ENCODE measurements at places on chromosomes 11 and 22.

DNA sequence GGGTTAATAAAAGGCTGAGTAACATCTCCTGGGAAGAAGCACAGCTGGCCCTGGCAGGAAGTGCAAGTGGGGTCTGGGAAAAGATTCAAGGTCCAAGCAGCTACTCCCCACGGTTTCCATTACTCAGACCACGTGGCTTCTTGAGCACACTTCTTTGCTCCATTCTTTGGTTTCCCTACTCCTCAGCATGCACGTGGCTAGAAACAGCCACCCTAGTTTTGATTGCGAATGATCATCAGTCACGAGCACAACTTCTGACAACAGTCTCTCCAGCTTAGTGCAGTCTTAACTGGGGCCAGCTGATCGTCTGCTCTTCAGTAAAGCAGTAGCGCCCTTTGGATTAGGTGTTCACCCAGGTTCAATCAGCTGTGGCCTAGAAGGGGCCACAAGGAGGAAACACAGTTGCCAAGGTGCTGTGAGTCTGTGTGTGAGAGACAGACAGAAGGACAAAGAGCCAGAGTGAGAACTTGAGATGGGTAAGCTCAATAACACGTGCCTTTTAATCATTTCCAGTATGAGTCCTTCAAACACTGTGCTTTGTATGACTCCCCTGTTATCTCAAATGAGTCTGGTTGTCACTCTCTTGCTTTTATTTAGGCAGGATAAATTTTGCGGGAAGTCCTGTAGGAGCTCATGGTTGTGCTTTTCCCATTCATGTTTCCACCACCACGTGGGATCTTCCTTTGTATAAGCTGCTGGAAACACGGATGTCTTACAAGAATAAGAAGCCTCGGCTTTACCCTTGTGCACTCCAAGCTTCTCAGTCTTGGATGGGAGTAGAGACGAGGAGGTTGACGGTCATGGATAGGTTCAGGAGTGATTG is 901 bp upstream of the PARVA start:
- DNase-seq: no peak

GRCh38 chr11:112417339-112417738 is 156.7 kb upstream of the PLET1 start:
- no peak for DNase-seq

- DNase-seq: no peak
Measured at GRCh38 chr22:47010211-47010610, 247.8 kb downstream of the TBC1D22A start.

DNA sequence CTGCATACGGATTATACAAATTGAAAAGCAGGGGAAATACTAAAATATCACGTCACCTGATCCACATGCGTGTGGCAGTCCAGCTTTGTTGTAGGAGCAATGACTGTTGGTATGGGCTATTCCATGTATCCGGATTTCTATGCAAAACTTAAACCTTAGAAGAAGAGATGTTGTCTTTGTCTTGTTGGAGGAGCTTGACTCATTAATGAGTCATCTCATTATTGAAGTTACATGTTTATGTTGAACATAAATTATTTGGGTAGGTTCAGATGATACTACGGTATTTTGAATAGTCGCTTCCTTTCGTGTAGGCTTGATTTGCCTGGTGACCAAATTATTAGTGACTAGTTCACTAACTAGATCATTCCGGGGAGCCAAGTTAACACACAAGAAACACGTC is 806 bp upstream of the SAAL1 start:
- no peak for DNase-seq

- DNase-seq: no peak
Measured at GRCh38 chr11:75212411-75212810, 28.2 kb upstream of the TPBGL start.

DNA sequence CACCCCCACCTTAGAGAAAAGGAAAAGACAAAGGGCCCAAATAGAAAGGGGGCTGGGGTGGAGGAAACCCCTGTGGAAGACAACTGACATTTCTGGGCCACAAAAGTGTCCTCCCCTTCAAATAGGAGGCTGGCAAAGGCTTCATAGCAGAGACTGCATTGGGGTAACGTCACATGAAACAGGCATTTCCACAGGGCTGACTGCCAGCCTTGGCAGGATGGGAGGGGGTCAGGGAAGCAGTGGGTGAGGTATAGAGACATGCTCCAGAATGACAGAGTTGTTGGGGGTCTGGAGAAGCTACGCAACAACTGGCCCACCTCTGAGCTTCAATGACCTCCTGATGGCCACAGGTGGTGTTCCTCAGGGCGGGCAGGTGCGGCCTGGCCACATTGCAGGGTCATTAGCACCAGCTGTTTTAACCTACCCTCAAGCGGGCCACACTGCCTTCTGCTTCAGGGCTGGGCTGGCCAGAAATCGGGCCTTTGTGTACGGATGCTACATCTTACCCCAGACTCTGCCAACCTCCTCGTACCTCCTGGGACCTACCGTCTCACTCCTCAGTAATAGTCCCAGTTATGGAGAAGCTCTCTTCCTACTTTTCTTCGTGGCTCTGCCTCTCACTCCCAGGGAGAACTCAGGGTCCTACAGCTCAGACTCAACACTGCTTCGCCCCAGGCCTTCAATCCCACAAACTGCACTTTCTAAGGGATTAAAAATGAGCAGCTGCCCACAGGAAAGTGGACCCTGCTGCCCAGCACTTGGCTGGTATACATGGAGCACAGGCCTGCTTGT is 160.0 kb upstream of the NCAM1 start:
- DNase-seq: no peak

DNA sequence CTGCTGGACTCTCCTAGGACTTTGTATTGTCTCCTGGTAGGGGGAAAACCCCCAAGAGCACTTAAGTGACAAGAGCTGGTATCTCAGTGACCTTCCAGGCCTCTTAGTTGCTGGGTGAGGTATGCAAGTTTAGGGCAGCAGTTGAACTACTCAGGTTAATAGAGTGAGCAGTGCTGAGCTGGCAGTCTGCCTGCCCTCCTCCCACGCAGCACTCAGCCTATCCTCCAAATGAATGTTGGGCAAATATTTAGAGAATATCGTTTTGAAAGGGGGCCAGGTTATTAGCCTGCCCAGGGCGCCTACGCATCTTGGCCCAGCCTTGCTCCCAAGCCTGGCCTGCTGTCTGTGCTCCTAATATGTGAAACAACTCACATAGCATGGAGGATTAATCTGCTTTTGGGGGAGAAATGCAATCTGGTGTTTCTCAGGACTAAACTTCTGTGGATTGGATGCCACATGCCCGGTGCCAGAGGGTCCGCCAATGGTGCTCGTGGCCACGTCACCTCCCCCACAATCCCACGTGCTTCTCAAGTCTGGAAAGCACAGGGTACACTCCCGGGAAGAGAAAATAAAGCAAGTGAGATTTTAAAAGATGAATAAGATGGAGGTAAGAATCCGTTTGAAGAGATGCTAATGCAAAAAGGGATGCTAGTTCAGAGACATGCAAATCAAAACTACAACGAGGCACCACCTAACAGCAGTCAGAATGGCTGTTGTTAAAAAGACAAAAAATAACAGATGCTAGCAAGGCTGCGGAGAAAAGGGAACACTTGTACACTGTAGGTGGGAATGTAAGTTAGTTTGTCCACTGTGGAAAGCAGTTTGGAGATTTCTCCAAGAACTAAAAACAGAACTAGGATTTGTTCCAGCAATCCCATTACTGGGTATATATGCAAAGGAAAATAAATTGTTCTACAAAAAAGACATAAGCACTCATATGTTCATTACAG is 67.7 kb downstream of the SPON1 start:
- no peak for DNase-seq

Data from naive thymus-derived CD8-positive, alpha-beta T cell (primary cell).